ENCODE measurements at places on chromosomes 1 and 21.
A peak's percentile ranks its signal among the peaks of the same experiment; 100 is the strongest.

- DNase-seq: no peak
These were observed 107.7 kb downstream of the CLDN17 start for GRCh38 chr21:30058928-30059327.

DNA sequence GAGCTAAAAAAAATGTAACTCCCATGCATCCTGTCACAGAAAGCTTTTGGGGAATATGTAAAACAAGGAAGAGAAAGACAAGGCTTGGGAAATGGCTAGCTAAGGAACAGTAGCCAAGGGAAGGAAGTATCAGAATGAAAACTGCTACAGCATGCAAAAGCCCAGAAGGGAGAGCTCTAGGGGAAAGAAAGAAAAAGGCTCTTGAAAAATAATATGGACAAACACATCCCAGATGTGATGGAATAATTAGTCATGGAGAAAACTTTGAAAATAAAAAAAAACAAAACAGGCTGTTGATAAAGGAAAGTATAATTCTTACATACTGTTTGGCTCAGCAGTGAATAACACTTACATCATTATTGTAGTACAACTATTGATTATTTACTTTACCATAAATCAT lies 47.9 kb upstream of the VCAM1 start:
- no peak for DNase-seq

- peak; percentile 35 for DNase-seq
These were observed 167.5 kb downstream of the CLIC6 start for GRCh38 chr21:34836103-34836932.

DNA sequence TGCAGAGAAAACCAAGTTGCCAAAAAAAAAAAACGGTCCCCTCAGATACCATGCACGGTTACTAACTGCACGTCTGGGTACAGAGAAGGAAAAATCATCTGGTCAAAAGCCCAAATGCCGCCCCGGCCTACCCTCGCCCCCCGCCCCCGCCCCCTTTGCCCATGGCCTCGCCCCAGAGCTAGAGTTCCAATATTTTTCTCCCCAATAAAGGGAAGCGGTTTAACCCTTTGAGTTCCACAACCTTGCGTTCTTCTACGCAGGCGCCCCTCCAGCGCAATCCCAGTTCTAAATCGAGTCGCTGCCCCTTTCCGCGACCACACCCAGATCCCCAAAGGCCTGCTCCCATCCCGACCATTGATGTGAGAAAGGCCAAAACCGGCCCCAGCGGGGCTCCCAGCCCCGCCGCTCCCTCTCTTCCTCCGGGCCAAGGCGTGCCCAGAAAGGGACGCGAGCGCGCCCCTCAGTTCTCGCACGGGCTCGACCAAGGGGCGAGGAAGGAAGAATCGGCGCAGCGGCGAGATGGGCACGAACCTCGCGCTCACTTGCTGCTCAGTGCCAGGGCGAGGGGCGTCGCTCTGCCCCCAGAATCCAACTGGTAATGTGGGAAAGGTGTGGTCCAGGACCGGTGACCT lies 797 bp downstream of the WDR47 start:
- peak; percentile 45 for DNase-seq

DNA sequence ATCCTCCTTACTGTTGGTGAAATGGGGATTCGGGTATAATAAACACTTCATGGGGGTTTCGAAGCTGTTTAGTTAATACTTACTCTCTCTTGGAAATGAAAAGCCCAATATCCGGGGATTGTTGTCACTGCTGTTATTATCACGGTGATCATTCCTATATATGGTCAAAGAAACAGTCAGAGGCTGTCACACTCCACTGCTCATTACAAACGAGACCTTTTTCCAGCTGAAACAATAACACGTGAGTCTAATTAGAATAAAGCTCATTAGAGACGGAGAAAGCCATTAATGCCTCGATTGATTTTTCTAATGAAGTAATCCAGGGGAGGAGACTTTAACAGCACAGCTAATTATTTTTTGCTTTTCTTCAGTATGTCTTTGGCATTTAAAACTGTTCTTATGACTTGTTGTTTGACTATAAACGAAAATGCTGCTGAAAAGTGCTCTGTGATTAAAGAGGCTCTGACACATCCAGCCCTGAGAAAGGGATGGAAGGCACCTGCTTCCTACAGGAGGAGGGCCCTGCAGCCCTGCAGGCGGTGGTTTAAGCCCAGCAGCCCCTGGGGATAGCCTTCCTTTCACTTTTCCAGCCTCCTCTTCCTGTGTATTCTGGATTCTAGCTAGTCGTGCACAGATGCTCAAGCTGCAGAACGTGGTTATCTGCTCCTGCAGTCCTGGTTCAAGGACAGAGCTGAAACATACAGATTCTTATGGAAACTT lies 143.6 kb downstream of the EDEM3 start:
- DNase-seq: no peak

DNA sequence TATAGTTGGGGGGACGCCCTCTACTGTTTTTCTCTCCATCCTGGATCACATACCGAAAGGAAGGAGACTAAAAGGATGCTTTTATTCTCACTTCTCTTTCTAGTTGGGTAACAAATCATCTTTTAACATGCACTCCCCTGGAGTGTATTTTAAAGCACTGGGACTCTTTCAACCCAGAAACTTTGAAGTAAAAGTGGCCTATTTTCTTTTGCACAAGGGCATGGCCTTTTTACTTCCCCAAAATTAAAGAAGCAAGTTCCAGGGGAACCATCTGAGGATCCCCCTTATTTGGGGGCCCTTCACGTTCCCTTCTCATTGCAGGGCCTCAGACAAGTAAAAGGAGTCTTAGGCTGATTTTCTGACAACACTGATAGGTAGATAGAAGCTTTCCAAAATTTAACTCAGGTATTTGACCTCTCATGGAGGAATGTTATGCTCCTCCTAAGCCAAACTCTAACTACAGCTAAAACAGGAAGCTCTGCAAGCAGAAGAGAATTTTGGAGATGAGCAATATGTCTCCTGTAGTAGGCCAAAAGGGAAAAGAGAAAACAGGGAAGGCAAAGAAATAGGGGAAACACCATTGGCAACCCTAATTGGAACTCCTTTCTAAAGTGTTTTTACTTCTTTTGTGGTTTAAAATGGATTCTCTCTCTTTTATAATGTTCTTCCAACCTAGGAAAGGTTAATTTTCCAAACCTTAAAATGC lies 8.9 kb upstream of the CD46 start:
- peak; percentile 51 for DNase-seq

DNA sequence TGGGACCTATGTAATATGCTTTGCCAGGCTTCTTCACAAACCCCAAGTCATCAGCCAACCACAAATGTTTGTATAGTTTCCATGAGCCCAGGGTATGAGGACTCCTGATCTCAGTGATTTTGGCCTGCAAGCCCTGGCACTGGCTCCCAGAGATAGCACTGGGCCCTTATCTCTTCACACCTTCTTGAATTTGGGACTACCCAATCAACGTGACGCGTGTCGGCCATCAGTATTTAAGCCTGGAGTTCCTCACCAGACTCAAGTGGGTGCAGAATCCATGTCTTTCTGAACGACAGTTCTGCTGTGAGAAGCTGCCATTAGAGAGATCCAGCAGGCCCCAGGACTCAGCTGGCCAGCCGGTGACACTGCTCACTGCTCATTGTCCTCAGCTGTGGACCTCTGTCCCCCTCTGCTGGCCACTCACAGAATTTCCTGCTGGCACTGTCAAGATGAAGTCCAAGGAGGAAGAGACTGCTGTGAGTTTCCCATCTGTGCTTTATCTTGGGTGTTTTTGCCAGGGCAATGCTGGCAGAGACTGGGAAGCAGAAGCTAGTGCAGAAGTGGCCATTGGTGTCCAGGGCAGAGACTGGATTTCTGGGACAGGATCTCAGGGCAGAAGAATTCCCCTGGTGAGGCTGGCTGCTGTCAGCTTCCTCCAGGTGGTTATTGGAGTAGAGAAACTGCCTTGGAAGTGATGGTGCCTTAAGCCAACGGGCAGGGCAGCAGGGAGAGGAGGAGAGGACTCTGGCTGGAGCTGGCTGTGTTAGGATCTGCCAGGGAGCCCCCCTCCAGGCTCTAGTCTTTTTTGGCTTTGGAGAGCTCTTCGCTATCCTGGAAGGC lies 28.4 kb downstream of the TMCC2 start:
- peak; percentile 88 for DNase-seq

DNA sequence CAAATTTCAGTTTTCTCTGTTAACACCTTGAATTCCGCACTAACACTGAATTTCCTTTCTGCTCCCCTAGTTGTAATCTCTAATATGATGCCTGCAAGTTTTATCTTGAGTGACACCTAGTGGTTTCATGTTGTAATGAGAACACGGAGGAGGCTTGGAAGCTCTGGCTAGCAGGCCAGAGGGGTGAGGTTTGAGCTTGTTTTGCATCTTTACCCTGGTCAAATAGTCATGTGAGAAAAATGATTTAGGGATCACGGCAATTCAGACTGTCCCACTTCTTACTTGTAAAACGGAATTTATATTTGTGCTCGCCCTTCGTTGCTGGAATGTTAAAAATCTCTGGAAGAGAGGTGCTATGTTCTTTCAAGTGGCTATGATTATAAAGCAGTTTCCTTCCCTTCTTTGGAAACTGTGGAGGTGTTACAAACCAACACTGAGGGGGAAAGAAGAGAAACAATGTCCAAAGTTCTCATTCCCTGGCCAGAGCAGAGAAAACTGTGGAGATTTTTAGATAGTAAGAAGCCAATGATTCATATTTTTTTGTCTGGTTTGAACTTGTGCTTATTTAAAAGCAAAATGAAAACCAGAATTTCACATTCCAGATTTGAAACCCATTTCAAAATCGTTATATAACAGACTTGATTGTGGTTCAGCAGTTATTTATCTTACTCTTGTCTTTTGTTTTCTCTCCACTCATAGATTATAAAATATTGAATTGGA lies 5.3 kb upstream of the MROH9 start:
- DNase-seq: peak; percentile 55

GRCh38 chr1:197021716-197022115 lies 44.4 kb downstream of the CFHR5 start:
- peak; percentile 79 for DNase-seq

DNA sequence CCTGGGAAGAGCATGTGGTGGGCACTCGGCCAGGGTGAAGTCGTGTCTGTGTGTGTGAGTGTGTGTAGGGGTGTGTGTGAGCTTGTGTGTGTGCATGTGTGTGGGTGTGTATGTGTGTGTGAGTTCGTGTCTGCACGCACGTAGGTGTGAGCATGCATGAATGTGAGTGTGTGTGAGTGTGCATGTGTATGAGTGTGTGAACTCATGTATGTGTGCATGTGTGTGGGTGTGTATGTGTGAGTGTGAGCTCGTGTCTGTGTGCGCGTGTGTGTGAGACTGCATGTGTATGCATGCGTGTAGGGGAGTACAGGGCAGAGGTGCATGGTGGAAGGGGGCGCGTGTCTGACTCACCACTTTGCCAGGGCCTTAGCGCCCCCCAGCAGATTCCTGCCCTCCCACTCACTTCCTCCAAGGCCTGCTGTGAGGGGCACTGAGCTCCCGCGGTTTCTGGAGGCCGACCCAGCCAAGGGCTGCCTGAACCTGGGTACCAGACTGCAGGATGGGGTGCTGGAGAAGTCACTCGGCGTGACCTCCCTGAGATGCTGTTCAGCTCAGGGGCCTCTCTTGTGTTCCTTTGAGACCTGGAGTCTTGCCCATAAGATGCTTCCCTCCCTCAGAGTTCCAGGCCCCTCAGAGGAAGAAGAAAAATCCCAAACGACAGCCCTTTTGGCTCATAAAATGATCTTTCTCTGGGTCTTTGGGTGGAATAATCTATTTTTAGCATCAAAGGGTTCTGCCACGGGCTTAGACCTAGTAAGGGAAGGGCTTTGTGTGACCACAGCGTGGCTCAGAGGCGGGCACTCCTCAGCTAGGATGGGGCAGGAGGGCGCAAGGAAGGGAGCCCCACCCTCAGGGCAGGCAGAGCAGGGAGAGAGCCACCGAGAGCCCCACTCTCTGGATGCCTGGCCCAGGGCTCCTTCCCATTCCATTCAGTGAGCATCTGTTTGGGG lies 41.1 kb upstream of the RUNX3 start:
- DNase-seq: no peak

DNA sequence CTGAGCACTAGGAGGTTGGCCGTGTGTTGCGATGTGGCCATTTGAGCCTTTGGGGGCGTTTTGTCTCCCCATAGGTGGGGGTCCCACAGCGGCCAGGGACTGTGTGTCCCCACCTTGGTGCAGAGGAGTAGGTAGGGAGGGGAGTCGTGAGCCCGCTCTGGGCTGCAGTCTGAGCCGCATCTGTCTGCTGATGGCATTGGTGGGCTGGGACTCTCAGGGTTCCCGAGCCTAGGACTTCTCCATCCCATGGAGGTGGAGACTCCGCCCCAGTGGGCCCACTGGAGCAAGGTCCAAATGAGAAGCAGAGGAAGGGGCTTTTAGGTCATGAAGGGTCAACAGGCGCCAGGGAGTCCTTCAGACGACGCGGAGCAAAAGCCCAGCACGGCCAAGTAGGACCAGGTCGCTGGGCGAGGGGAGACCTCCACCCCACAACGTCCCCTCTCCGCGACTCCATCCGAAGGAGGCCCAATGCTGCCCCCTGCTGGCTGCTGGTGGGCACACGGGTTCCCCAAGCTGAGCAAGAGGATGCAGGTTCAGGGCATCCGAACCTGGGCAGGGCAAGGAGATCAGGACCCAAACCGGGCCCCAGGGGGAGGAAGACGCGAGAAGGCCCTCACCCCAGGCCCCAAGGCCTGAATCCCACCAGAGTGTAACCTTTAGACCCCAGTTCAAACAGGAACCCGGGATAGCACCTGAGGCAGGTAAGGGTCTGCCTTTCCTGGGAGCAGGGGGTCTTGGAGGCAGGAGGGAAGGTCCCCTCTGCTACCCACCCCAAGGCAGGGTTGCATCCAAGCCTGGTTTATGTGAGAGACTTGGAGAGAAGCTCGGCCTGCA lies 14.9 kb downstream of the TTC34 start:
- DNase-seq: peak; percentile 47

DNA sequence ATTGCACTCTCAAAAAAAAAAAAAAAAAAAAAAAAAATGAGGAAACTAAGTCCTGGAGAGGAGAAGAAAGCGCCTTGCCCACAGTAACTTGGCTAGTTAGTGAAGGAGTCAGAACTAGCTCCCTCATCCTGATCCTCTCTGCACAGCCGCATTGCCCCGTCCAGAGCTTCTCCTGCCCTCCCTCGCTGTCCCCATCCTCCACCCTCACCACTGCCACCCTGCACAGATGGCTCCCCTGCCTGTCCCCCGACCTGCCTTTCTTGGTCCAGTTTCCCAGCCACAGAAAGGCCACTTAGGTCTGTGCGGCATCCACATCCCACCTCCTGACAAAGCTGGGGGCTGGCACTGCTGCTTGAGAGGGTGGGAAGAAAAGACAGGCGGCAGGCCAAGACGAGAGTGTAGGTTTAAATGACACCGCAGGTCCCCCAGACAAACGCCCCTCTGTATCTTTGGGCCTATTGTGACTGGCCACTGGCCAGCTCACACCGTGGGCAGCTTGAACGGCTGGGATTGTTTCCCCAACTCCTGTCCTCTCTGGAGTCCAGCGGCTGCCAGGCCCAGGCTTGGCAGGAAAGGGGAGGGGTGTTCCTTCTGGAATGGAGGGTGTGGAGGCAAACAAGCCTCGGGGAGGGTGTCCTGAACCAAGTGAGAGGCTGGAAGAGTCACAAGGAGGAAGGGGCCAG lies 20.2 kb downstream of the NCMAP start:
- DNase-seq: no peak
